ENCODE measurements at places on chromosomes 6 and 20. TPM values are rescaled to one million over a fixed set of nuclear protein-coding genes. Genes with fewer than 3 reads are reported as not detected.

Gene TFAP2A
- total RNA-seq, result not detected

Gene PAX1
- not detected for total RNA-seq

Gene TBX18
- total RNA-seq, result not detected

Gene SEMG1
- not detected for total RNA-seq

Gene PRICKLE4
- total RNA-seq, result not detected

Gene SLC24A3
- not detected for total RNA-seq

Gene SNAI1
- 0.82 TPM for total RNA-seq

Gene STK35
- 17.3 TPM for total RNA-seq

Gene C20orf202
- total RNA-seq, result 0.85 TPM

DNA sequence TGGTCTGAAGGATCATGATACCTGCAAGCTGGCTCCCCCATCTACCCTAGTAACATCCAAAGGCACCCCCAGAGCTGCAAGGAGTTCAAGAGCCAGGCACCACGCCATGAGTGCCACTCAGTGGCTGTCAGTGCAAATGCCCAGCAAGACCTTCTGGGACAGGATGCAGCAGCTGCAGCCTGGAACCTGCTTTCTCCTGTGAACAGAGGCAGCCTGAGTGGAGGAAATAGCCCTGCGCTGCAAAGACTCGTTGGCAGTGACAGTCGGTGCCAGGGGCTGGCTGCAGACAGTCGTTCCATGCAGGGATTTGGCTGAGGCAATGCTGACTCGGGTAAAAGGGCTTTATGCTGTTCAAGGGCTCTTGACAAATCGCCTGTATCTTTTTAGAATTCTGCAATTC lies 15.7 kb upstream of the SSTR4 start:
- DNase-seq, result no peak
- H3K4me1 ChIP-seq, result no peaks in the 10 kb centered on the region

DNA sequence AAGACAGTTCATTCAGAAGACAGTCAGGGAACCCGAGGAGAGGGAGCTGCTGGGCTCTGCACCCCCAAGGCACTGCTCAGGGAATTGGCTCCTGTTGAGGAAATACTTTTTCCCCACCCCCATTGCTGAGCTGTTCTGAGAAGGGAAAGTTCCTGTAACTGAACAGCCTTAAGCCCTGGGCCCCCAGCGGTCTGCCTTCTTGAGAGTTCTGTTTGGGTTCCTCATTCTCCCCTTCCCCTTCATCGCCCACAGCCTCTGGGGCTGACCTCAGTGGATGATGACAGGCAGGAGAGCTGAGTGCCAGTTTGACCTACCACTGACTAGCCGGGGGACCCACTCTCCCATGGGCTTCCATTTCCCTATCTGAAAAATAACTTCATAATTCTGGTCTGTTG lies 10.7 kb downstream of the HCK start:
- no peaks in the 10 kb centered on the region for H3K36me3 ChIP-seq
- no peak for DNase-seq
- no peak overlapping the region for H3K4me3 ChIP-seq

GRCh38 chr6:151822252-151823111 lies 15.0 kb downstream of the ESR1 start:
- peaks cover 4% of the 10 kb centered on the region for H3K27me3 ChIP-seq
- no peak overlapping the region for H3K27ac ChIP-seq
- no peak overlapping the region for H3K4me3 ChIP-seq
- no peak for DNase-seq
- no peaks in the 10 kb centered on the region for H3K36me3 ChIP-seq
- H3K4me1 ChIP-seq, result no peaks in the 10 kb centered on the region

GRCh38 chr6:86871681-86872080 lies 65.6 kb upstream of the HTR1E start:
- no peak overlapping the region for H3K27ac ChIP-seq
- no peaks in the 10 kb centered on the region for H3K27me3 ChIP-seq
- no peaks in the 10 kb centered on the region for H3K4me1 ChIP-seq
- H3K4me3 ChIP-seq, result no peak overlapping the region
- no peaks in the 10 kb centered on the region for H3K36me3 ChIP-seq

DNA sequence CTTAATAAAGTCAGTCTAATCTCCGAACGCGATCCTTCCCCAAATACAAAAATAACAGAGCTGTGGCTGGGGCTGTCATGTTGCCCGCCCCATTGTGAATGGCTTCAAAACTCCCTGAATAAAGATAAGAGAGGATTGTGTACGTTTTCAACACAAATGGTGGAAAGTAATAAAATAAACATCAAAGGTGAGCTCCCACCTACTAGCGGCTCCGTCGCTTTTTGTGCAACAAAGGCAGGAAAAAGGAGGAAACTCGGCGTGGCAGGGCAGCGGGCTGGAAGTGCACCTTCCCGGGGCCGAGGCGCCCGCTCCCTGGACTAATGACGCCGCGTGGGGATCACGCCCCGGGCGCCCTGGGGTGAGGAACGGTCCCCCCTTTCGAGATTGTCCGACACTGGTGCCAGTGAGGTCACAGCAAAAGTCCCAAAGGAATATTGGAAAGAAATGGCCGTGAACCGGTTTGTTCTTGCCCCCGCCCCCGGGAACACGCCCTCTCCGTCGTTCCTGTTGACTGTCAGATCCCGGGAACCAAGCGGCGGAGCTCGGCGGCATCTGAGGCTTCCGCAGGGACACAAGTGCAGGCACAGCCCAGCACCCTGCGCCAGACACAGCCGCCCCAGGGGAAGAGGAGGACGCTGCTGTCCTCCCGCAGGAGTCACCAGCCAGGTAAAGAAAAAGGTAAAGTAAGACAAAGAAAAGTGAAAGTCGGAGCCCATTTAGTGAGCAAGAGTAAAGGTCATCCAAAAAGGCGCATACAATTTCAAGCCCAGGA lies 1.1 kb upstream of the FOXQ1 start:
- peaks cover 31% of the 10 kb centered on the region for H3K4me1 ChIP-seq
- H3K27ac ChIP-seq, result no peak overlapping the region
- no peaks in the 10 kb centered on the region for H3K36me3 ChIP-seq
- peaks cover 74% of the 10 kb centered on the region for H3K27me3 ChIP-seq
- peak overlapping the region; percentile 63 for H3K4me3 ChIP-seq

GRCh38 chr20:10419550-10420133 lies 14.4 kb downstream of the MKKS start:
- H3K36me3 ChIP-seq, result peaks cover 12% of the 10 kb centered on the region
- no peak overlapping the region for H3K4me3 ChIP-seq
- H3K27ac ChIP-seq, result no peak overlapping the region
- H3K27me3 ChIP-seq, result no peaks in the 10 kb centered on the region

DNA sequence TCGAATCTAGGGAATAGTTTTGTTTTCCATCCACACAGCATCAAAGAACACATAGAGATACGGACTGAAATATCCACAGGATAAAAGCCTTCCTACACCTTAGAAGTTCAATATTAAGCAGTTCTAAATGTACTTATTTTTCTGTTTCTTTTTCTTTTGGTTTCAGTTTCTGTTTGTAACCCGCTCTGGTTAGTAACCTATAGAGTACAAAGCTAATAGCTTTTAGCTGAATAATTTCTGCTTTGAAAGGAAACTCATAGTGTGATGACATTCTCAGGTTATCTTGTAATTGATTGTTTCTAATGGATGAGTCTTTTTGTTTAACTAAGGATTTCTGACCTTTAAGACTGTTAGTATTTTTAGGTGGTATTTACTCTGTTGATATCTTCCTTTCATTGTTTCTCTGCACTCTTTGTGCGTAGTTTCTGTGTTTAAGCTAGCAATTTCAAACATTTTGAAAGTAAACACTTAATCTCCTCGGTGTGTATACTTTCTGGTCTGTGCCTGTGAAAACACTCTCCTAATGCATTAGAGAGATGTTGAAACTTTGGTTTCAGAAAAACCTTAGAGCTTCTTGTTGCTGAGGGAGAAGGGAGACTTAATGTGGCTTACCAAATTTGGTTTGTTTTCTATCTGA lies 385.5 kb downstream of the HDGFL1 start:
- H3K4me3 ChIP-seq, result peak overlapping the region; percentile 42
- H3K36me3 ChIP-seq, result peaks cover 12% of the 10 kb centered on the region
- DNase-seq, result no peak

GRCh38 chr20:46253391-46253790 lies 54.9 kb downstream of the CDH22 start:
- H3K4me3 ChIP-seq, result no peak overlapping the region
- no peak for DNase-seq
- no peak overlapping the region for H3K27ac ChIP-seq

DNA sequence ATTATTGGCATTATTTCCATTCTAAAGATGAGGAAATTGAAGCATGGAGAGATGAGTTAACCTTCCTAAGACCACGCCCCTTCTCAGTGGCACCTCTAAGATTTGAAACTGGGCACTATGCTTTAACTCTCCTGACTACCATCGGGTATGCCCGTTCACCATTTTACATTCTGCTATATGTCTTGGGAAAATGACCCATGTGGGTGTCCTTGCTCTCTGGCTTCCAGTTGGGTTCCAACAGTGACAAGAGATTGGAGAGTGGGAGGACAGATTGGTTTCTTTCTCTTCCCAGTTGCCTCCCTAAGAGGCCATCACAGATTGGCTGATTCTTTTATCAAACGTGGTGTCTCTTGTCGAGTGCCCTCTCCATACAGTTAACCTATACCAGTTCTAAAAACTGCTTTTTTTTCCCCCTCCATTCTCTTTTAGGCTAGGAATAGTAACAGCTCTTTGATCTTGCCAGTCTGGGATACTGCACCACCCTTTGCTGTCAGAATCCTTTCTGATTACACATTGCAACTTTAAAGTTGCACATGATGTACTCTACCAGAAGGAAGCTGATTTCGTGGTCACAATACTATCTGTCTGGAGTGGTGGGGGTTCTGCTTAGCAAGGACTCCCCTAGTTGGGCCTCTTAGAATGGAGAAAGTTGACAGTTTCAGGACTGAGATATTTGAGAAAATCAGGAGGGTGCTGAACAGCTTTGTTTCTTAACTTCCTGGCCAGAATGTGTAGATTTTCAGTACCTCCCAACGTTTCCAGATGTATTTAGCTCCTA lies 88.0 kb upstream of the ELOVL5 start:
- no peaks in the 10 kb centered on the region for H3K36me3 ChIP-seq
- H3K27me3 ChIP-seq, result no peaks in the 10 kb centered on the region
- no peak overlapping the region for H3K4me3 ChIP-seq
- no peak for DNase-seq
- peaks cover 9% of the 10 kb centered on the region for H3K4me1 ChIP-seq

DNA sequence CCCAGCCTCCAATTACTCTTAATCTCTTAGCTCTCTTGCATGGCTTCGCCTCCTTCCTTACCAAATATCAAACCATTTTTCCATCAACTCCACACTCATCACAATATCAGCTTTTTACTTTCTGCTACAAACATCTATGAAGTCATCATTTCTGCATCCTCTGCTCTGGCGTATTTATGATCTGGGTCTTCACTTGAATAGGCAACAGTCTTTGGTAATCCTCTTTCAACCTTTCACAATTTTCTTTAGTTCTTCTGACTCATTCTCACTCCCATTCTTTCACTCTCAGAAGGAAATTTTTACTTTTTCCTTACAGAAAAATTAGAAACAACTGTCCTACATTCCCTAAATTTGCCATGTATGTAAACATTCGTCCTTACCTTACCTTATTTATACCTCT lies 522.4 kb downstream of the HDGFL1 start:
- no peaks in the 10 kb centered on the region for H3K36me3 ChIP-seq
- no peak overlapping the region for H3K4me3 ChIP-seq
- no peaks in the 10 kb centered on the region for H3K4me1 ChIP-seq
- H3K27me3 ChIP-seq, result peaks cover 4% of the 10 kb centered on the region

- peak overlapping the region; percentile 54 for H3K27ac ChIP-seq
- no peak overlapping the region for H3K4me3 ChIP-seq
- no peak for DNase-seq
- H3K4me1 ChIP-seq, result peaks cover 80% of the 10 kb centered on the region
- H3K36me3 ChIP-seq, result peaks cover 15% of the 10 kb centered on the region
These were observed 15.1 kb downstream of the PTPRA start for GRCh38 chr20:2888224-2888955.

DNA sequence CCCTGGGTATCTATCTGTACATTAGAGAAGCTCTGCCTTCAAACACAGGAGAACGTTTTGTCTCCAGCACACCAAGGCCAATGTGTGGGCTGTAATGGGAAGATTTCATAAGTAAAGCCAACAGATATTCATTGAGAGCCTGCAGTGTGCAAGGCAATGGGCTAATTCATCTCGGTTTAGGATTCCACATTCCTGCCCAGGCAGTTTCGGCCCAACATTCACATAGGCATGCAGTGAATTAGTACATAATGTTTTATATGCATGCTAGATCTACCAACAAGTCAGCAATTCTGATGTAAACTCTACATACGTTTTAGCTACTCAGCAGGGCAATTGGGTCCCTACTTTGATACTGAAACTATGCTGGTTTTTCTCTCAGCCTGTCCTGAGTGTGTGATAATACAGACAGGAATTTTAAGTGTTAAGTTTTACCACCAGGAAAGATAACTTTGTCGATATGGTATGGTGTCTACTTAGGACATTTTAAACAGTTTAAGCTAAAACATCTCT lies 46.9 kb upstream of the NAA20 start:
- H3K27ac ChIP-seq, result no peak overlapping the region
- no peak for DNase-seq
- no peaks in the 10 kb centered on the region for H3K27me3 ChIP-seq
- no peak overlapping the region for H3K4me3 ChIP-seq
- H3K36me3 ChIP-seq, result no peaks in the 10 kb centered on the region
- H3K4me1 ChIP-seq, result peaks cover 20% of the 10 kb centered on the region

- H3K4me3 ChIP-seq, result no peak overlapping the region
- no peaks in the 10 kb centered on the region for H3K36me3 ChIP-seq
- no peak overlapping the region for H3K27ac ChIP-seq
- no peaks in the 10 kb centered on the region for H3K4me1 ChIP-seq
- peaks cover 3% of the 10 kb centered on the region for H3K27me3 ChIP-seq
- no peak for DNase-seq
These were observed 60.2 kb downstream of the MRAP2 start for GRCh38 chr6:84093441-84094435.

DNA sequence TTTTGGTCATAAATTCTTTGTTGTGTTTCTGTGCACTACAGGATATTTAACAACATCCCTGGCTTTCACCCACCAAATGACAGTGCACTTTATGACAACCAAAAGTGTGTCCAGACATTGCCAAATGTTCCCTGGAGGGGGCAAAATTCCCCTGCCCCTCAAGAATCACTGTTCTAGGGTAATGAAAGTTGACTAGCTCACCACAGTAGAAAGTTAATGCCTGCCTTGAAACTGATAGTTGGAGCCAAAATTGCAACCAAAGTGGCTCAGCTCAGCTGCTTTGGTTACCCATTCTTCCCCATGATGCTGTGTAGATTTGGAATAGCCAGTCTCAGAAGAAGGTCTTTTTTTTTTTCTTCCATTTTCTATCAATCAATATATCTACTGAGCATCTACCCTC lies 150.6 kb downstream of the RALGAPA2 start:
- H3K27me3 ChIP-seq, result no peaks in the 10 kb centered on the region
- H3K4me3 ChIP-seq, result no peak overlapping the region
- no peak overlapping the region for H3K27ac ChIP-seq
